SK-MEL-5 (cell line): ENCODE measurements at places on chromosomes 2 and 18.

GRCh38 chr2:141666191-141666590 lies 464.6 kb downstream of the LRP1B start:
- DNase-seq = no peak

DNA sequence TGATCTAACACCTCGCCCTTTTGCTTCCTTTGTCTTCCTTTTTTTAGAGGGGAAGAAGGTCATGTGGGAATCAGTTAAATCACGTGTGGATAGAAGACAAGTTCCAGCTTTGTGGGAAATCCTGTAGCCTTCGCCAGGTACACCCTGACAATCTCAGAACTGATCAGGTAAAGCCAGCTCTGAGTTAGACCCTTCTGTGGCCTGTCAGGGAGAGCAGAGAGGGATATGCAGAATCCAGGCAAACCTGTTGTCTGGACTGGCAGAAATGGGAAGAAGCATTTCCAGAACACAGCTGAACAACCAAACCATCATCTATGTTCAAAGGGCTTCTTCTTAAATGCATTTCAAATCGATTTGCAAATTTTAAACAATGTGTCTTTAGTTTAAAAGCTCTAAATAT lies 247.4 kb upstream of the FN1 start:
- no peak for DNase-seq

GRCh38 chr2:128308284-128308731 lies 10.4 kb downstream of the HS6ST1 start:
- no peak for DNase-seq

GRCh38 chr18:70025580-70025979 lies 77.9 kb upstream of the CD226 start:
- no peak for DNase-seq

DNA sequence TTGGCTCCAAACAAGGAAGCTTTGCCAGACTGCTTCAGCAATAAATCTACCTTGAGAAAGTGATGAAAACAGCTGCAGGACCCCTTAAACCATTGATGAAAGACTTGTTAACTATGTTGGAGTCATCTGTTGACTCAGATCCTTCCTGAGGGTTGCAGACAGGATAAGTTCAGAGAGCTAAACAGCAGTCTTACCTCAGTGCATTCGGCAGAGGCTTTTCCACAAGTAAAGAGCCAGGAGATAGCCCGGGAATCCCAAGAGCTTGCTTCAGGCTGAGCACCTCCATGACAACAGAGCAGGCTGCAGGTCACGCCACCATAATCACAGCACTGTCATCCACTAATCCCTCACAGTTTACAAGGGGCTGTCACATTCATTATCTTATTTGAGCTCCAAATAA lies 23.7 kb downstream of the KIAA2012 start:
- DNase-seq = no peak

GRCh38 chr18:80210312-80211083 lies 36.8 kb downstream of the PARD6G start:
- DNase-seq = peak; percentile 96

- no peak for DNase-seq
Observed at GRCh38 chr2:241564596-241565410, 6.3 kb downstream of the BOK start.

DNA sequence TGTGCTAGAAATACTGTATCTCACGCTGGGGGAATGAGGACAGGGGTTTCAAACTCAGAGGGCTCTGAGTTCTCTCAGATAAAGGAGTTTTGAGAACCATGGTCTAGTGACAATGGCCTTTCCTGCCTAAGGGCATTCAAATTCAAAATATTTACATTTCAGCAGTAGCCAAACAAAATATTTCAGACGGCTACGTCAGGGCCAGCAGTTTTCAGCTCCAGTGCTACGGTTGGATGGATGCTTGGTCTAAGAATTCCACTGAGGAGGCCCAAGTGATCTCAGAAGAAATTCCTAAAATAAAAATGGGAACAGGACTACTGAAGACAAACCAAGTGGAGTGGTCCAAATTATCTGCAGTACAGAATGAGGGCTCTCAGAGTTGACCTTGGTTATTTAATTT lies 41.1 kb upstream of the SCG2 start:
- no peak for DNase-seq

DNA sequence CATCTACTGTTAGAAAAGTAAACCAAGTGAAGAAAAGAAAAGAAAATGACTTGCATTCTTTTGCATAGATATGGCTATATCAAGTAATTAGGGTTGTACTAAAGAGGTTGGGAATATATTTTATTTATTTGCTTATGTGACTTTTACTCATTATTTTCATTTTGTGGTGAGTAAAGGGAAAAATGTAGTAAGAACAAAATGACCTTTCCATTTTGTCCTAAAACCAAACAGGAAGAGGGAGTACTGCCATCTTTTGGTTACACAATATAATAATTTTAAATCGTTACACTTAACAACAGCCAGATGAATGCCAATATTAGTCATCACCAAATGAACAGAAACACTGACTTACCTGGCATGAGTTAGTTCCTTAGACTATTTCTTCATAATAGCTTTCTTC lies 47.3 kb upstream of the NDUFV2 start:
- DNase-seq = peak; percentile 35

DNA sequence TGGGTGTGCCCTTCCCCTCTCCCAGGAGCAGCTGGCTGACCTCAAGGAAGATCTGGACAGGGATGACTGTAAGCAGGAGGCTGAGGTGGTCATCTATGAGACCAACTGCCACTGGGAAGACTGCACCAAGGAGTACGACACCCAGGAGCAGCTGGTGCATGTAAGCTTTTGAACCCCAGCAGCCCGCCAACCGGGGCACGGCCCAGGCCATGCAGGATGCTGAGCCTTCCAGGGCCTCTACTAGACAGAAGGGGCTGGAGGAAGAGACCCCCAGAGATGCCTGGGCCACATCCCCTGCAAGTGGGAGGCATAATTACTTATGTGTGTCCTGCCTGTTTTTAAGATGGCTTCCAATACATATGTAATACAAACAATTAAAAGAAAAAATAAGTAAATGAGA lies 239.3 kb downstream of the GLI2 start:
- no peak for DNase-seq

DNA sequence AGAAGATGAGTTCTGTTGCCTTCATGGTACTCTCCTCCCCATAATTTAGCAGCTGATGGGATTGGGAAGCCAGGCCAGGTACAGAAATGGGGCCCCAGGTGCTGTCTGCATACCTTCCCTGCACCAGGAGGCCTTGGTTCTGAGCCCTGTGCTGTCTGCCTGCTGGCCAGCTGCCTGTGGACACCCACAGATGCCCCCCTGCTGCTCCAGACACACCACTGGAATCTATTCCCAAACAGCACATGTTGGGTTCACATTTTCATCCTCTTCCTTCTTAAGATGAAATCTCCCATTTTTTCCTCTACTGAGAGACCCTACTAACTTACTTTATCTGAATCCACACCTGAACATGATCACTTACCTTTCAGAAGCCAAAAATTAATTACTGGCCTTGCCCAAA lies 152.0 kb upstream of the CCDC68 start:
- DNase-seq = no peak

DNA sequence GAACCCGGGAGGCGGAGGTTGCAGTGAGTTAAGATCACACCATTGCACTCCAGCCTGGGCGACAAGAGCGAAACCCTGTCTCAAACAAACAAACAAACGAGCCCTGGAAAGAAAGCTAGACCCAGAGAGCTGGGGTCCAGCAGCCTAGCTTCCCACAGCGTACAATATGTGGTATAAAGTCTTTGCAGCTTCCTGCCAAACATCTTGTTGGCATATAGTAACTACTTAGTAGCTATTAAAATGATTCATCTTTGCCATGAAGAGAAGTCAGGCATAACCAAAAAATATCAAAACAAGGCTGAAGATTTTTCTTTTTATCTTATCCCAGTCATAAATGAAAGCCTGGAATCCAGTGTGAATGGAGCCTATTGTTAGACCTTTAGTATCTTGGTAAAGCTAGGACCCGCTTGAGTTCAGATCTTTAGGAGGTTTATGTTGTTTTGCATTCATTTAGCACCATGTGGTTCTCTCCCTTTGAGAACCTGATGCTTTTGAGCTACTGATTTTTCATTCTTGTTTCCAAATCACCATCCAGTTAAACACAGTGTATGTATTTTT lies 139.7 kb upstream of the NOSTRIN start:
- peak; percentile 45 for DNase-seq

- DNase-seq = no peak
Observed at GRCh38 chr2:7567646-7568045, 650.4 kb downstream of the RNF144A start.

GRCh38 chr18:26510337-26510736 lies 38.0 kb downstream of the KCTD1 start:
- no peak for DNase-seq

- DNase-seq = no peak
Observed at GRCh38 chr2:40103590-40103989, 324.5 kb upstream of the THUMPD2 start.

GRCh38 chr18:36580266-36580665 lies 248.5 kb downstream of the TPGS2 start:
- no peak for DNase-seq

- DNase-seq = no peak
Observed at GRCh38 chr18:7668392-7668791, 101.3 kb downstream of the PTPRM start.

GRCh38 chr2:197197895-197198311 lies 112.7 kb downstream of the ANKRD44 start:
- no peak for DNase-seq

DNA sequence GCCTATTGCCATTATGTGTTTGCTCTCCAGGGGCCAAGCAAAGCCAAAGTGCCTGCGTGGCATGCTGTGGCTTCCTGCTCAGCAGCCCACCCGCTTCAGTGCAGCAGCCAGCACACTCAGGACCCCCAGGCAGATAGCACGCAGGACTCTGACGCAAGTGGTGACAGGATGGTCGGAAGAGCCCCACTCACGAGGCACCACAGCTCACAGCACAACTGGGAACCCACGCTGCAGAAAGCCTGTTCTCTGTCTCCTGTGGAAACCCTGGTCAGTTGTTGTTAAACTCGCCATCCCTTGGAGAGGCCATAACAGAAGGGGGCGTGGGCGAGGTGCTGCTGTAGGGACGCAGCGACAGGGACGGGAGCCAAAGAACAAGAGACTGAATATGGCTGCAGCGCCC lies 76.4 kb downstream of the HDAC4 start:
- DNase-seq = no peak

DNA sequence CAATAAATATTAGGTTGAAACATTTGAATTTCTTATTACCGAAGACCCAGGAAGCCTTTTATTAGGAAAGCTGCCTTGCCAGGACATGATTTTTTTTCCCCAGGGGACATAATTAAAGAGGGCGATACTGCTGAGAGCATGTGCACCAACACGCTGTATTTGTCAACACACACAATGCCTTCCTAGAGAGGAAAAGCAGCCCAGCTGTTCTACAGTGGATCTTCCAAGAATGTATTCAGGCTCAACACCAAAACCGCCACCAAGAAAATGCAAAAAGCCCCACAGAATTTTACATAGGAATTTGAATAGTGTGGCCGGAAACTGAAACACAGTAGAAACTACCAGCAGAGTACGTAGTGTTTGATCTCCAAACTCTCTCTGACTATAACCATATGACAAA lies 320.4 kb downstream of the DLGAP1 start:
- DNase-seq = no peak

DNA sequence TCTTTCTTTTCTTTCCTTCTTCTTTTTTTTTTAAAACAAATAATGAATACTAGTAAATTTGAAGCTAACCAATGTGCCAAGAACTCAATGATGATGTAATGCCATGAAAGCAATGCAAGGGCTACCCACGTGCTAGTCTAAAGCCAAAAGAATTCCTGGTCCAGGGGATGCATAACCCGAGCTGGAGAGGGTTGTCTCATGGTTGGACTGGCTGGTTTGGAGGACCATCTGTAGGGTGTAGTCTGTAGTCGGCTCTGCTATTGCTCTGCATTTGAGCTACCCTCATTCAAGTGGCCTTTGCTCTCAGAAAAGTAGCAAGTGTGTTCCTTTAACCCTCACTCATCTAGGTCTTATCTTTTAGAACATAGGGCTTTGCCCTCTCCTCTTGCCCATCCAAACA lies 469.6 kb upstream of the CELF4 start:
- no peak for DNase-seq

DNA sequence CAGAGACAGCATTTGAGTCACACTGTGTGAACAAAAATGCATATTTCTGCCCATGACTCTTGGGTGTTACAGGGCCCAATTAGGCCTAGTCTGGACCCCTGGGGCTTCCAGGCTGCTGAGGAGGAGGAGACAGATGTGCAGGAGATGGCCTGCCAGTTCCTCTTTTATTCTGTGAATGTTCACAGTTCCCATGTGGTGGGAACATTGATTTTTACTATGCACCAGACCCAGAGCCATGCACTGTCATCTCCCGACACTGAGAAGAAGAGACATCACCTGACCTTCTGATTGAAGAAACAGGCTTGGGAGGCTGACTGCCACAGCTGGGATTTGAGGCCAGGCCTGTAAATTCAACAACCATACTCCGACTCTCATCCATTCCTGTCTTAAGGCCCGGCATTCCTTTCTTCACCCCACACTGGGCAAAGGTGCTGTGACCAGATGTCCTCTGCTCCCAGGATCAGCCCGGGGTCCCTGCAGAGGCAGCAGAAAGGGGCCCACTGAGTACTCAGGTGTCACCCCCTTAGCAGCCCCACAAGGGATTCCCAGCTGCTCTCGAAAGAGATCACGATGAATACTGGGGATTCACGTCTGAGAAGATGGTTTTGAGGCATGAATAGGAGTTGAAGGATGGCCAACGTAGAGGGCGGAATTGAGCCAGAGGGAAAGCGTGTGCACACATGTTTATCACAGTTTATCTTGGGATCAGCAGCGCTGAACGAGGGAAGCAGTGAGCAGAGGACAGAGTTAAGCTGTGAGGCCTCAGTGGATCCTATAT lies 3.6 kb upstream of the TFCP2L1 start:
- DNase-seq = no peak

- DNase-seq = no peak
Observed at GRCh38 chr2:143402451-143402850, 273.2 kb downstream of the ARHGAP15 start.

DNA sequence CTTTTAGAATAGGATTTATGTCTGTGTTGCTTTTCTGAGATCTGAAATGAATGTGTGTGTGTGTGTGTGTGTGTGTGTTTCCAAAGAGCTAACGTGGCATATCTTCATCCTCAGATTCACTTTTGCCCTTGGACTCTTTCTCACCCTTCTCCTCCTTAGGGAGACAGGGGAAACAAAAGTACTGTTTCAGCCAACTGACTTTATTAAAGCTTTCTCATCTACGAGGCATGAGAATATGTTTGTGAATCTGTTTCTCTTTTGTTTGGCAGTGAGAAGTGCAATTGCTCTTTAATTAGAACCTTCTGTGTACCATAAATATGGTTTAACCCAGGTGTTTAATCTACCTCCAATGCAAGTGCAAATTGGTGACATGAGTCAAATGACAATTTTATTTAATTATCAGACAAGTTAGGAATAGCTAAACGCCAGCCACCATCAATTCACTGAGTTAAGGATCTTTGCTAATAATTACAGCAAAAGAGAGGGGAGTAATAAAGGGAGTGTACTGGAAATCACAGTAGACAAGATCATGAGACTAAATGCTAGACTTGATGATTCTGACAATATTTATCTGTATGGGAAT lies 186.4 kb upstream of the COL3A1 start:
- no peak for DNase-seq

DNA sequence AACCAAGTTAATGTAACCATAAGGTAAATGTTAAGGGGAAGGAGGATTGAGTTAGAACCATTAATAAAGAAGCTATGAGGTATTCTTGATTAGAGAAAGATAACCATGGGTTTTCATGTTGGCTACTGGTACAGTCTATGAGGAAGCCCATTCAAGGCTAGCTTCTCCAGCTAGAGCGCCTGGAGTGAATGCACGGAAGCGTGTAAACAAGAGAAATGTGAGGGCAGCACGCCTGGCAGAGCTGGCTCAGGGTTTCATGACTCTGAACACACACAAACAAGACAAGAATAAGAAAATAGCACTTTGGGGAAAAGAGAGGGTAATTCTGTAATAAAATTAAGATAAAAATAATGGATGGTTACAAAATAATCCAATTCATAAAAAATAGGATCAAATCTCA lies 255.3 kb downstream of the PDE11A start:
- DNase-seq = no peak
